Suppressor macrophage treated with lipopolysaccharide for 1 hour (primary cell): ENCODE measurements at places on chromosomes 16 and 17.

GRCh38 chr17:31738488-31738887, 120.6 kb downstream of the COPRS start:
- no peak for DNase-seq

DNA sequence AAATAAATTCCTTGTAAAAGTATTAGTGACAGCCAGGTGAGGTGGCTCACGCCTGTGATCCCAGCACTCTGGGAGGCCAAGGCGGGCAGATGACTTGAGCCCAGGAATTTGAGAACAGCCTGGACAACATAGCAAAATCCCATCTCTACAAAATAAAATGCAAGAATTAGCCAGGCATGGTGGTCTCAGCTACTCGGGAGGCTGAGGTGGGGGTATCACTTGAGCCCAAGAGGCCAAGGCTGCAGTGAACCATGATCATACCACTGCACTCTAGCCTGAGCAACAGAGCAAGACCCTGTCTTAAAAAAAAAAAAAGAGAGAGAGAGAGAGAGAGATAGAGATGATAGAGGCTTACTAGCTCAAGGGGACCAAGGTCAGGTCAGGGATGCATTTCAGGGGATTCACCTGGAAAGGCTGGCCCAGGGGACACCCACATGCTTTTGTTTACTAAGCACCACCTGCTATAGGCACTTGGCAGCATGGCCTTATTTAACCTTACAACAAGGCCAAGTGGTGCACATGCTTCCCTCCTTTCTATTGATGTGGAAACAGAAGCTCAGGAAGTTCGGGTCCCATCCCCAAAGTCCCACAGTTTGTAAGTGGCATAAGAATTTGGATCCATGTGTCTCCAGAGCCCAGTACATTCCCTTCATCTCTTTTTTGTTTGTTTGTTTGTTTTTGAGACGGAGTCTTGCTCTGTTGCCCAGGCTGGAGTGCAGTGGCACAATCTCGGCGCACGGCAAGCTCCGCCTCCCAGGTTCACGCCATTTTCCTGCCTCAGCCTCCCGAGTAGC, 12.4 kb upstream of the SRCIN1 start:
- no peak for DNase-seq

DNA sequence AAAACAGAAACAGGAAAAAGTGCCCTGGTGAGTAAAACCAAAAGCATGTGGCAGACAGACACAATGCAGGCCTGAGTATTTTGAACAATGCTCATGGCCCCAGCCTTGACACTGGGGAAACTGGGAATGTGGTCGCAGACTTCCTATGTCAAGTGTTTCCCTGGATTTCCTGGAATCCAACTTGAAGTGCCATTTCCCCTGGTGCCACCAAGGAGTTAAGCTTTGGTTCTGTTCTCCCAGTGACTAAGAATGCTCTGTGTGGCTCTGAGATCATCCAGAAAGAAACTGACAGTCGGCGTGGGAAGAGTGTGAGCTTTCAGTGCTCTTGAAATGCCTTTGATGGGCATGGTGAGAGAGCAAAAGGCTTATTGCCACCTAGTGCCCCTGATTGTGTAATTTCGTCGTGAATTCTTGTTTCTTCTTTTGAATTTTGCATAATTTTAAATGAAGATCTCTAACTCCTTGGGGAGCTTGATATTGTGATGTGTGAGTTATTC, 96.0 kb downstream of the YPEL2 start:
- peak; percentile 99 for DNase-seq

DNA sequence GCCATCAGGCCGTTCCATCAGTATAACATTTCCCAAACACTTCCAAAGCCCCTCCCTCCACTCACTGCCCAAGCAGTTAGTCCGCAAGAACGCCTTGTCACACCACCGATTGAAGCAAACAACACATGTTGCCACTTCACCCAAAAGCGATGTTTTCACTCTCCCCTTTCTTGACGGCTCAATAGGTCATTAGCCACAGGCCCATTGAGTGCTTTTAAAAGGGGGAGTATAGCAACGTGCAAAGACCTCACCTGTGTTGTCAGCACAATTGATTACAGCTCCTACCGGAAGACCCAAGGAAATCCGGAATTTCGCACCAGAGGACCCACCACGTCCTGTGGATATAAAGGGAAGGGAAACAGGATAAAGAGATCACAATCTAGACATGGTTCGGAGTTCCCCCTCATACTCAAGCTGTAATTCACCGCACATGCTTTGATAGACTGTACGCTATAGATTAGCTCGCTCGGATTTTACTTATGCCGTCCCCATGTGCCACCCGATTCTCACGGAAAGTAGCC, 690 bp downstream of the RPL23 start:
- DNase-seq: peak; percentile 35

GRCh38 chr16:65201511-65201910, 79.6 kb upstream of the CDH11 start:
- no peak for DNase-seq

DNA sequence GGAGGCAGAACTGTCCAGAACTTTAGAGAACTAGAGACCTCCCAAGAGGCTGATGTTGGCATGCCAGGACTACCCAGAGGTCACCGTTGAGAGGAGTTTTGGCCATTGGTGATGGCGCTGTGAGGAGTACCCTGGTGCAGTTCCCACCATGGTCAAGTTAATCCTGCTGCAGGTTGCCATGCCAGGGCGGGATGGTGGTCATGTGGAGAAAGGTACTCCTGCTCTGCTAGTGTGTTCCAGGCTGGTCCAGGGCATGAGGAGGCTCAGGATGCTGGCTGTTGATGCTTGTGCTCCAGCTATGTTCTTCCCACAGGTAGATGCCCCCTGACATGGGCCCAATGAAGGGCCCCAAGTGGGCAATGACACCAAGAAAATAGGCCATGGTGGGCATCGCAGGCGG, 4.1 kb upstream of the PHF12 start:
- no peak for DNase-seq

DNA sequence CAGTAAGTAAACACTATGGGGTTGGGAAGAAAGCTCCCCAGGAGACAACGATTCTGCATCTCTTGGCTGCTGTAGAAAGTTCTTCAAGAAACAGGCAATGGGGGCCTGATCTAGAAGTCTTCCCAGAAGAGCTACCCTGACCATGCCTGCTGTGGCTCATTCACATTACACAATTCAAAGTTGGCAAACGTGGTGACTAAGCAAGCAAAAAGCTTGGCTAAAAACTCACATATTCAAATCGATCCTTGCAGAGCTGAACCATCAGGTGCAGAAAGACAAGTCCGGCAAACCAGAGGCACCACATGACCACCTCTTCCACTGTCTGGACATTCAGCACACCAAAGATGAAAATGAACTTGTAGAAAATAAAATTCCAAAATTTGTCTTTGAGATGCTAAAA, 16.1 kb downstream of the AMFR start:
- peak; percentile 33 for DNase-seq

DNA sequence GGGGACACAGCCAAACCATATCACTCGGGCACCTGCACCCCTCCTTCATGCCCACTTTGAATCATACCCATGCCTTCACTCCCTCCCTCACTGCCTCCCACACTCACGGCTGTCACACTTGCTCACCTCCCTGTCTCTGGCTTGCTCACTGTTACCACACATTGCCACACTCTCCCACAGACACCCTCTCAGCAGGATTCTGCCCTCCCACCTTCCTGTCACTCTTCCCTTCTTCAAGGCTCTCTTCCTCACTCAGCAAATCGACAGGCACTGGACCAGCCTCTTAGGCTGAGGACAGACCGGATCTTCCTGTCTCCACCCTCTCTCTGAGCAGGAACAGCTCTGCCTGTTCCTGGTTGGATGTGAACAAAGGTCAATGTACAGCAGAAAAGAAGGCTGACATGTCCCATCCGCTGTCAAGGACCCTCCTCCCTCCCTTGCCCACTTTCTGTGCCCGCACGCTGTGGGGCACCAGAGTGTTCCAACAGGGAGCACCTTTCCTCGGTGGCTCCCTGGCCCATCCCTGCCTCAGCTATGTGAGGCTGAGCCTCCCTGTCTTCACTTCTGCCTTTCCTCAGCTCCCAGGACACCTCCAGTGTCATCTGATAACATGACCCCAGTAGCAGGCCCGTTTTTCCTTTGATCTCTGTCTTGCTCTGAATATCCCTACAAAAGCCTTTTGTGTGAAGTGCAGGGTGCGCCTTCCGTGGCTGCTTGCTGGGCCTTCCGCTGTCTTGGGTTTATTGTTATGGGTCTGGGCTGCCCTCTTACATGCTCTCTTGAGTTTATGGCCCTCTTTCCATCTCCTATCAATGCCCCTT, 47.0 kb downstream of the CCDC182 start:
- DNase-seq: peak; percentile 13

DNA sequence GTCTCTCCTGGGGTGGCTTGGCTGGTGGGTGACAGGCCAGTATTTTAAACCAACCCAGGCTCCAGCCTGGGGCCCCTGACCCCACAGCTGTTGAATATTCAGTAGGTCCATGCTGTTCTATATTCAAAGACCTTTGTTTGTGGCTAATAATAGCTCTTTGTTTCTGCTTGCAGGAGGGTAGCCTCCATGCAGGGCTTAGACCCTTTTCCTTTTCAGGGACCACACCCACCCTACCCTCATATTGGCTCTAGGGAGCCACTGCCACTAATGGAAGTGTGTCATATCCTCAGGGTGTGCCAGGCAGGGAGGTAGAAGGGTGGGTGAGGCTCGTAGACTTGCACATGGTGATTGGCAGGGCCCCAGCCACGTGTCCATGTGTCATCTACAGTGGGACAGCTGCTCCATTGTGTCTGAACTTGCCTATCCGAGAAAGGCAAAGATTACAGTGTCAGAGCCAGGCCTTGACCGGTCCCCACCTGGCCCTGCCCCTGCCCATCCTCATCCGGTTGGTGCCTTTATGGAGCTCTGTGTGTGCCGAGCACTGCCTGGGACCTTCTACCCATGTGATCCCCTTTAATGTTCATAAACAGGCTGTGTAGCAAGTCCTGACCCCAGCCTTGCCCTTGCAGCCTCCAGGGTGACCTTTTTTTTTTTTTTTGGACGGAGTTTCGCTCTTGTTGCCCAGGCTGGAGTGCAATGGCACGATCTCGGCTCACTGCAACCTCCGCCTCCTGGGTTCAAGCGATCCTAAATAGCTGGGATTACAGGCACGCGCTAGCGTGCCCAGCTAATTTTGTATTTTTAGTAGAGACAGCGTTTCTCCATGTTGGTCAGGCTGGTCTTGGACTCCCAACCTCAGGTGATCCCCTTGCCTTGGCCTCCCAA, 22.1 kb downstream of the TMC7 start:
- no peak for DNase-seq

- DNase-seq: no peak
Measured at GRCh38 chr17:31588034-31588433, 196.6 kb downstream of the RAB11FIP4 start.

DNA sequence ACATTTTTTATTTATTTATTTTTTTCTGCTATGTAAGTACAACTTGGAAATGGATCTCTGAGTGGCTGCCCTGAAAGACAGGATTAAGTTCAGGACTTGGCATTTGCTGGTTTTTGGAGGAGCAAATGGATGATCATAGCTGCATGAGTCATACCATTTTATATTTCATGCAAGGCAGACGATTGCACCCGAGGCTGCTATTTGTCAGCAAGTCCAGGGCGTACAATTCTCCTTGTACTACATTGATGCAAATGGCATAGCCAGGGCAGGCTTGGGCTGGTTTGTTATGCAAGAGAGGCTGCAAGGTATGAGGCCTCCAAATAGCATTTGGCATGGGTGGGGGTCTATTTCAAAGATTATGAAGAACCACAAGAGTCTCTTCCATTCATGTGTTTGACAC, 81.2 kb upstream of the CACNG3 start:
- DNase-seq: no peak

DNA sequence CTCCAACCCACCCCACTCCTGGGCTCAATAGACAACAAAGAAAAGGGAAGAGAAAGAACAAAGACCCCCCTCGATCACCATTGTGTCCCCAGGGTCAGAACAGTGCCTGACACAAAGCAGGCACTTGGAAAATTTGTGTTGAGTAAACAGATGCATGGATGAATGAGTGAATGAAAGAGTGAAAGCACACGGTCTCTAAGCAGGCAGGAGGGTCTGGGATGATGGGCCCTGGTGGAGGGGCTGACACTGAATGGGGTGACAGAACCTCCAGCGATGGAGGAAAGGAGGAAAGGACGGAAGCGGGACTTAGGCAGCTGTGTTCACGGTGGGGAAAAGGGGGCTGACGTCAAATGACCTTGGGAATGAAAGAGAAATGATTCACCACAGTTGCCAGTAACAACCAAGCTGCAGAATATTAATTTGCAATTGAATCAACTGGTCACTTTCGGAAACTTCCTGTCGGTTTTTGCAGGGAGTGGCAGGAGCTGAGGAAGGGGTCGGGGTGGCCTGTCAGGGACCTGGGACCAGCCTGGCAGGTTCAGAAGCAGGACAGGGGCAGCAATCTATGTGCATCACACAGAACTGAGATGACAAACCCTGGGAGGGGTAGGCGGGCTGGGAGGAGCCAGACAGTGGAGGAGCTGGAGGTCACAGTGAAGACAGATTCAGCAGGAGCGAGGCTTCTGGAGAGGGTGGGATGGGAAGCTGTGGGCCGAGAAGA, 6.7 kb upstream of the GAST start:
- DNase-seq: no peak

GRCh38 chr16:3188925-3189825, 1.2 kb downstream of the OR1F1 start:
- peak; percentile 23 for DNase-seq
